ENCODE measurements at places on chromosomes 7 and 10.

DNA sequence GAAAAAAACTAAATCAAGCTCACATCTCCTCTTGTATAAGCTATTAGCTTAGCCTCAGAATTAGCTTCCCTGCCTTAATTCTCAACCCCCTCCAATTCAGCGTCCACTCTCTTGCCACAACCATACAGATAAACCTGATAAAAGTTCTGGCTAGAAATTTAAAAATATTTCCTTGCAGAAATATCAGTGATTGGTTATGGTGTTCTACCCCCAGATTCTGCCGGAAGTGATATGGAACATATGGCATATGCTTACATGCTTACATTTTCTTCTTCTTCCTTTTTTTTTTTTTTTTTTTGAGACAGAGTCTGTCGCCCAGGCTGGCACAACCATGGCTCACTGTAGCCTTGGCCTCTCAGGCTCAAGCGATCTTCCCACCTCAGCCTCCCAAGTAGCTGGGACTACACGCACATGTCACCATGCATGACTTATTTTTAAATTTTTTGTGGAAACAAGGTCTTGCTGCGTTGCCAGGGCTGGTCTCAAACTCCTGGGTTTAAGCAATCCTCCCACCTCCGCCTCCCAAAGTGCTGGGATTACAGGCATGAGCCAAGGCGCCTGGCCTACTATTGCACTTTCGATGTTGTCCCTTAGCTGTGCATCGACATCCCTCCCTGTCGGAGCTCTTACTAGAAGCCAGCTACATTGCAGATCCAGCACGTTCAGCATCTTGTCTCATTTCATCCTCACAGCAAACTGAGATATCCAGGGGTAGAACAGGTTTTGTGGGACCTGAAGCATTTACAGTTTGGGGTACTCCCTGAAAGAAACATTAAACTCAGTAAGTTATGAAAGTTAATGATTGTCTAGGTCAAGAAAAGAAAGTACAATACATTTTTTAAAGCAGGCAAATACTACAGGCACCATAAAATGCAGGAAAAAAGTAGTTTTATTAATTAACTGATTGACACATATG, 205.6 kb upstream of the TCF7L2 start:
- DNase-seq = no peak

GRCh38 chr7:123079021-123079420, 83.5 kb upstream of the TAS2R16 start:
- DNase-seq = no peak

DNA sequence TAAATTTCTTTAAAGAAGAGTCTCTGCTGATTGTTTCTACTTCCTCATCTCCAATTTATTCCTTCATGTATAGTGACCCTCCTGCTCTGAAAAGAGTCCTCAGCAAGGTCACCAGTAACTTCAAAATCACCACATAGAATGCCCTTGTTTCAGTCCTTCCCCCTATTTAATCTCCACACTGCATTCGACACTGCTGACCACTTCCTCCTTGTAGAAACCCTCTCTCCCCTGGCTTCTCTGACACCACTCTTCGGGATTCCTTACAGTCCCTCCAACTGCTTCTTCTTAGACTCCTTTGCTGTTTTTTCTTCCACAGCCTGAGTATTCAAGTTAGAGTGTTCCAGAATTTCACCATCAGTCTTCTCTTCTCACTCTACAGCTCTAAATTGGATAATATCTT, 89.5 kb downstream of the VPS41 start:
- no peak for DNase-seq

DNA sequence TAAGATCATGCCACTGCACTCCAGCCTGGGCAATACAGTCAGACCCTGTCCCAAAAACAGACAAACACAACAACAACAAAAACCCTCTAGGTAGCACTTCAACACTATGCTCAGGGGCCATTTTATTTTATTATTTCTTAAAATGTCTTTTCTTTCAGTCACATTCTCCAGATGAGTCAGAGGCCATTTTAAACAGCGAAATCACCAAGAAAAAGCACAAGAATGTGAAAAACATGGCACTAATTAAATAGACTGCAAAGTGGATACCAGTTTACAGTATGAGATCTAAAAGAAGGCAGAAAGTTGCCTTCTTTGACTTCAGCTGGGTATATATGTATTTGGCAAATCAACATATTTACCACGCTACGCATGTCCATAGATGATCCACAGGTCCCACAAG, 6.1 kb upstream of the FGL2 start:
- DNase-seq = no peak

- DNase-seq = no peak
These were observed 79.4 kb upstream of the PRR15 start for GRCh38 chr7:29484280-29484679.

GRCh38 chr7:155469-155900, 36.9 kb upstream of the FAM20C start:
- DNase-seq = no peak

DNA sequence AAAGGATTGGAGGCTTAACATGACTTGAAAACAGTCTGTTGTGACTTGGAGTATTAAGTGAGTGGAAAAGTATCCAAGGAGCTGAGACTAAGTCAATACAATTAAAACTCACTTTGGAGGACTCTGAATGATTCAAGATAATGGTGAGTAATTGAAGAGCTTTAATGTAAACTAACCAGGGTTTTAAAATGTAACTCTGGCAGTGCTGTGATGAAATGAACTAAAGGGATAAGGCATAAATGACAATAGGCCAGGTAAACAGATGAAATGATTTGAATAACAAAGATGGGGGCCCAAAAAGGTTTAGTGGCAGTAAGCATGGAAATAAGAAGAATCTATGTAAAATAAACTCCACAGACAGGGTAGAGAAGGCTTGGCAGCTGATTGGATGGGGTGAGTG, 316.5 kb upstream of the CACNA2D1 start:
- no peak for DNase-seq

GRCh38 chr10:128972036-128972405, 495.0 kb upstream of the MGMT start:
- DNase-seq = no peak

GRCh38 chr7:93719546-93719945, 145.0 kb upstream of the CALCR start:
- no peak for DNase-seq

- no peak for DNase-seq
These were observed 84.9 kb upstream of the MKI67 start for GRCh38 chr10:128211064-128211504.

- DNase-seq = no peak
These were observed 37.8 kb upstream of the MMD2 start for GRCh38 chr7:4996696-4997222.

GRCh38 chr10:86553639-86554038, 32.0 kb upstream of the WAPL start:
- DNase-seq = no peak

- DNase-seq = no peak
These were observed 88.7 kb upstream of the KCTD7 start for GRCh38 chr7:66539902-66540375.

GRCh38 chr10:34186745-34187144, 628.4 kb downstream of the PARD3 start:
- no peak for DNase-seq

DNA sequence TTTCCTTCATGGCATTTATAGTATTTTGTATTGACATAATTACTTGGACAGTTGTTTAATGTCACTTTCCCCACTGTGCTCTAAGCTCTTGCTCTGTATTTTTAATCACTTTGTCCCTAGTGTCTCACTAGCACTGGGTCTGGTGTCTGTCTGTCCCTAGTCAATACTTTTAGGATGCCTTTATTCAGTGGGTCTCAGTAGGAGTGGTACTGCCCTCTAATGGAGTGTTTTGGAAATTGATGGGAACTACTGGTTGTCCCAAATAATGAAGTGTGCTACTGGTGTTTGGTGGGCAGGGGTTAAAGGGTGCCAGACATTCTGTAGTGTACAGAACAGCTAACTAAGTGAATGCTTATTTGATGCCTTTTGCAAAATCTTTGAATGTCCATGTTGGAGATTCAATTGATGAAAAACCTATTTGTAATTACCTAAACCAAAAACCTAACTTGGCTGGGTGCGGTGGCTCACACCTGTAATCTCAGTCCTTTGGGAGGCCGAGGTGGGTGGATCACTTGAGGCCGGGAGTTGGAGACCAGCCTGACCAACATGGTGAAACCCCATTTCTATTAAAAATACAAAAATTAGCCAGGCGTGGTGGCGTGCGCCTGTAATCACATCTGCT, 33.3 kb downstream of the CDK14 start:
- DNase-seq = no peak

- DNase-seq = no peak
These were observed 172.6 kb upstream of the NRP1 start for GRCh38 chr10:33506838-33507661.

DNA sequence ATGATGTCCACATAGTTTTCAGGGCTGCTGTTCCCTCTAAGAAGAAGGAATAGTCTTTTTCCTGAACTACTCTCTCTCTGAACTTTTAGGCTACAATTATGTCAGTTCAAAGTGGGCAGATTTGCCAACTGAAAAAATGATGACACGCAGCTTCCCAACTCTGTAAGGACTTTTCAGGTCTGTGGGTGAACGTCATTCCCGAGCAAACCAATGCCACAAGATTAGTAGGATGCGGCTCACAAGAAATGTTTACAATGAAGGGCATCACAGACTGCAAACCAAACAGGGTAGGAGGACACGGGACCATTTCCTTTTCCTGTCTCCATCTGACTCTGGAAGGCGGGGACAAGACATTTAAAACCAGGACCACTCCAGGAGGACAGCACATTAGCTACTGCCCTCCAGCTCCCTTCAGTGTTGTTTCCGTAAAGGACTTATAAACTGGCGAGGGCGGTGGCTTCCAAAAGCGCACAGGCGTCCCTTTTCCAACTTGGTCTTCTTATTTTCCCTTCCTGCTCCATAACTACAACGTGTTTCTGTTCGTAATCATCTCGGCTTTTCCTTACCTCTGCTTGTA, 539 bp upstream of the MKLN1 start:
- no peak for DNase-seq

- peak; percentile 54 for DNase-seq
These were observed 5.2 kb upstream of the CAMK2G start for GRCh38 chr10:73879296-73880173.

DNA sequence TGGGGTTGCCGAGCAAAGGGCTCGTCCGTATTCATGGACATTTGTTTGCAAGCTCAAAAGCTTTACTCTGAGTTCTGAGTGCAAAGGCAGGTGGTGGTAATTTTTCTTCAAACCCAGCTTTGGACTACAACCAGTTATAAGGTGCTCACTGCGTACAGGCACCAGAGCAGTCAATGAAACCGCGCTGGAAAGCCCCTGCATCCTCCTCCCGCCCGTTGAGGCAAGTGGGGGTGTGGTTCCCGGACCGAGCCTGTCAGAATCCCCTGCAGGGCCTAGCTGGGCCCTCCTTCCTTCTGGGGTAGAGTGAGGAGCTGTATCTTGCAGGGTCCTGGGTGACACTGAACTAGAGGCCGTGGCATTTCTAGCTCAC, 22.3 kb downstream of the AMZ1 start:
- DNase-seq = no peak

DNA sequence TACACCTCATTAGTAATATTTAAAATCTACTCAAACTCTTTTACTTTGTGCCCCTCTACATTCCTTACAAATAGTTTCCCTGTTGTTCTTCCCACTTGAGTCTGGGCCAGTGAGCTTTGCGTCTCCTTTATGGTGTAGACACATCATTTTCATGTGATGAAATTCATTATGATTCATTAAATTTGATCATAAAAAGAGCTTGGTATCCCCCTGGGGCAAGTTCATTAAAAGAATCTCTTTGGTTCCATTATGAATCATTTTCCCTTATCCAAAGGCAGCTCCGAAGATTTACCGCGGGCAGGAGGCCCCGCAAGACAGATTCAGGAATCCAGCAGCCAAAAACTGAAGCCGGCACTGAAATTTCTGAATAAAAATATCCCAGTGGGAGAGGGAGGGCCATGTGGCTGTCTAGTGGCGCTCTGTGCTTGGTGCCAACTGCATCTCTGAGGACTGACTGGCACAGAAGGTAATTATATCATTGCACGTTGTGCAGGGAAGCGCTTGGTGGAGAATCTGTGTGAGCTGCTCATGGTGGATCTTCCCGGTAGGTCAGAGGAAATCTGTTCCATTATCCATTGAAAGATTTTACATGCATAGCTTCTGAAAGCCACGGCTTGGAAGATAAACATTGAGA, 151.4 kb upstream of the PITRM1 start:
- no peak for DNase-seq

- no peak for DNase-seq
These were observed 308.4 kb downstream of the C7orf25 start for GRCh38 chr7:42603496-42603895.

DNA sequence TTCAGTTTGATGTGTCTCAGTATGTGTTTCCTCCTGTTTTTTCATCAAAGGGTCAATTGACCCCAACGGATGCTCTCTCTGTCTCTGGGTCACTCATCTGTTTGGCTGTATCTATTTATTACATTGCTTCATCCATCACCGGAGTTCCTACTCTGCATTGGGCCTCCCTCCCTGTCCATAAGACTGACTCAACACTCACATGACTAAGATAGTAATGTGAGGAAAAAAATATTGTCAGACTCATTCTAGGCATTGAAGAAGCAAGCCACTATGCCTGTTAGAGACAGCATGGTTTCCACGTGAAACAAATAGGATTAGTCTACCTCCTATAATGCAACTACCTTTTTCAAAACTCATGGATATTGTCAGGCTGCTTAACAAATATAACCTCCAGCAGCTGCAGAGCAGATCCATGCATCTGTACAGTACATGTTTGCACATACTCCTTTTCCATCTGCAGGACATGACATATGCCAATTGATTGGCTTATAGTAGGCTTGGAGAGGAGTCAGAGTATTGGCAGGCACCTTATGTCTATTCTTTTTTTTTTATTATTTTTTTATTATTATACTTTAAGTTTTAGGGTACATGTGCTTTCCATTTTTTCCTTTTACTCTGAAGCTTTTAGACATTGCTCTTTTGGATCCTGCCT, 275.2 kb downstream of the LRRTM3 start:
- DNase-seq = no peak

GRCh38 chr10:64379898-64380297, 858.7 kb downstream of the REEP3 start:
- no peak for DNase-seq

DNA sequence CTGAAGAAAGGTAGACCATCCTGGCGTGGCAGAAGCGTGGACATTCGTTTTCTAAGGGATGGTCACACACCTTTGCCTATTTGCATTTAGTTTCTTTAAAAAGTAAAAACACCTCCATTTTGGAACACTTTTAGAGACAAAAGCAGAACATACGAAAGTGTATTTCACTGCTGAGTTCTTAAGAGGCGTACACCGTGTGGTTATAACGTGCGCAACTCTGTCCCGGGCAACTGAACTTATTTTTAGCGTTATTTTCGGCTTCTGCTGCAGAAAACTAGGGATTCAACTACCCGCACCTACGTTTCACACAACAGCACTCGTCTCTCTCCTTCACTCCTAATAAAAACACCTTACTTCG, 557 bp upstream of the LSM8 start:
- no peak for DNase-seq

Measured in right kidney (tissue), 9 donors.